SK-MEL-5 (cell line): ENCODE measurements at places on chromosomes 12 and 14.

DNA sequence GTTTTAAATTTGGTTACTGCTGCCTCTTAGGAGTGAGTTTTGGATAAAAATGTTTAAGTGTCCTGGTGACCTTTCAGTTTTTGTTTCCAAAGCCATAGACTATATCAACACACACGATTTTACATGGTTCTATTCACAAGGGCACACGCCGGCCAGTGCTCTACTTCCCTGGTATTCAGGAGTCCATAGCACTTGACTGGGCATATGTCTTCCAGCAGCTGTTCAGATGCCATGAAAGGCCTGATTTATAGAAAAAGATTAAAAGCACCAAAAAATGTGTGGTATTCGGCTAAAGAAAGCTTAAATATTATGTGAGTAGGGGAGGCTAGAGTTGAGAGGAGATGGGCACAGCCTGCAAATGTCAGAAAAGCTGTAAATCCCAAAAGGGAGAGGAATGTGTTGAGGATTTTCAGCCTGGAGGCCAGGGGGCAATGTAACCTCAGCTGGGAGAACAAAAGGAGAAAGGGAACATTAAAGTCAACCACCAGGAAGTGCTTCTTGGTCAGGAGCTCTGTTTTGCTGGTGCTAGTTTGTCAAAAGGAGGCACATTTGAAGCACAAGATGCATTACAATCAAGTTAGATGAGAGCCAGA, 478.4 kb downstream of the RAD51B start:
- peak; percentile 59 for DNase-seq

DNA sequence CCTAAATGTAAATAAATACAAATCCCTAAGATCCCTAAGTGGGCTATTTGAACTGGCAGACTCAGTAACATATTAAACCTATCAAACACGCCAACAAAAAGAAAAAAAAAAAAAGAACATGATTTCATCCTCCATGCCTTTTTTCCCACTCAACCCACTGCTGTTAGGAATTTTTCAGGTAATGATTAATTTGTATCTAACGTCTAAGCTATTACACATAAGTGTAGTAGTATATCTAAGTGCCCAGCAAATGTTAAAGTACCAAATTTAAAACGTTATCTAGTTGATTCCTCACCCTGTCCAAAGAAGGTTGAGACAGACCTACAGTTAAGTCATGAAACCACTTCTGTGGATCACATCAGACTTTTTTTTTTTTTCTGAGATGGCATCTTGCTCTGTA, 16.4 kb upstream of the ARID4A start:
- DNase-seq = no peak

- DNase-seq = no peak
Observed at GRCh38 chr14:103563226-103563620, 463 bp downstream of the COA8 start.

DNA sequence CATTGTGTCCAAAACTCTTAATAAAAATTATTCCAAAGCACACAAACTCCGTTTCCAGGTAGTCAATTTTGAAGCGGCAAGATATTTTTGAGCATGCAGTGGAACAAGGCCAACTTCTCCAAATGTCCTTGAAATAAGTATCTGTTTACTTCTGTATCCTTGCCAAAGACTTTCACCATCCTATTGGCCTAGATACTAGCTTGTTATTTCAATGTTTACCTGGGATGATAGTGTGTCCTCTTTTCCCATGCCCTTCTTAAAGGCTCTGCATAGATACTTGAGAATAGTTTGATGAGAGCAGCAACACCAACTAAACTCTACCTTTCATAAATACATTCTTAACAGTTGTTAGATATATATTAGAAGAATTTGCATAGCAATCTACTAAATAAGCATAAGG, 160.9 kb downstream of the KCNC2 start:
- no peak for DNase-seq

DNA sequence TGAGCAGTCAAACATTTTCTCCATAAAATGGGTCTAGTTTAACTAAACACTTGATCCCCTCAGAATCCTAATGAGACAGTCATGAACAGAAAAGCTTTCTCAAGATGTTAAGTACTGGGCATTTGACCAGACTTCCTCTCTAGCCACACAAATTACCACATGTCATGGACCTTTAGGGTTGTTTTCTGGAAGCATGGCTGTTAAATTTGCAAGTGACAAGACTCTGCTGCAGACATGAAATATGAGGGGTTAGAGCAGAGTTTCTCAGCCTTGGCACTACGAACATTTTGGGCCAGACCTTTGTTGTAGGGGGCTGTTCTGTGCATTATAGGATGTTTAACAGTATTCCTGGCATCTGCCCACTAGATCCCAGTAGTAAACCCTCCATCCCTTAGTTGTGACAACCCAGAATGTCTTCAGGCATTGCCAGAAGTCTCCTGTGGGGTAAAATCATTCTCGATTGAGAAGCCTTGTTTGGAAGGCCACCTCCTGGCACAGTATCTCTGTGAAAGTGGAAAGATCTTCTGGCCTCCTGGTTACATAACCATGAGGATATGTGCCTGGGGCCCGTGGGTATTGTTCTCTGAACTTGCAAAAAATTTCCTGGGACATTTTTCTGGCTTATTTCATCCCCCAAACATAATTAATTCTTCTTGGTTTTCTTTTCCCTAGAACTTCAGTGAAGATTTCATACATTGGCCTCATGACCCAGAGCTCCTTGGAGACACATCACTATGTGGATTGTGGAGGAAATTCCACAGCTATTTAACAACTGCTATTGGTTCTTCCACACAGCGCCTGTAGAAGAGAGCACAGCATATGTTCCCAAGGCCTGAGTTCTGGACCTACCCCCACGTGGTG, 4.3 kb downstream of the TMEM106C start:
- DNase-seq = no peak

GRCh38 chr12:73361864-73362230, 1089.7 kb downstream of the TRHDE start:
- DNase-seq = no peak

- DNase-seq = no peak
Observed at GRCh38 chr12:109654357-109654756, 59.3 kb upstream of the FAM222A start.

DNA sequence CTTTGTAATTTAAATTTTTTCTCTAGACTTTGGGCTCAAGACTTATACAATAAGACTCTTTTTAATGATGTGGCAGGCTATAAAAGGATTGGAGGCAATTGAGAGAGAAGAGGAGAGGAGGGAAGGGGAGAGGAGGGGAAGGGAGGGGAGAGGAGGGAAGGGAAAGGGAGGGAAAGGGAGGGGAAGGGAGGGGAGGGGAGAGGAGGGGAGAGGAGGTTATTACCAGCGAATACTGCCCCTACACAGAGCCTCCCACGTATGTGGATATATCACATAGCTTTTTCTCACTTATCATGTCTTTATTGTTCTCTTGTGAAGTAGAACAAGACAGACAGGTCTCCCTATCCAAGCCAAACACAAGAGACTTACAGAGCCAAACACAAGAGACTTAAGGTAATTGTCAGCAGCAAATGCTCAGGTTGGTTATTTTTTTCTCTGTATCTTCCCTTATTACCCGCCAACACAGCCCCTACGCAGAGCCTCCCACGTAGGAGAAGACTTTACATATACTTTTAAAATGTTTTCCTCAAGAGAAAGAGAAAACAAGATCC, 63.1 kb downstream of the DRAM1 start:
- DNase-seq = no peak

- DNase-seq = no peak
Observed at GRCh38 chr14:64919618-64920017, 5.4 kb downstream of the CHURC1 start.

DNA sequence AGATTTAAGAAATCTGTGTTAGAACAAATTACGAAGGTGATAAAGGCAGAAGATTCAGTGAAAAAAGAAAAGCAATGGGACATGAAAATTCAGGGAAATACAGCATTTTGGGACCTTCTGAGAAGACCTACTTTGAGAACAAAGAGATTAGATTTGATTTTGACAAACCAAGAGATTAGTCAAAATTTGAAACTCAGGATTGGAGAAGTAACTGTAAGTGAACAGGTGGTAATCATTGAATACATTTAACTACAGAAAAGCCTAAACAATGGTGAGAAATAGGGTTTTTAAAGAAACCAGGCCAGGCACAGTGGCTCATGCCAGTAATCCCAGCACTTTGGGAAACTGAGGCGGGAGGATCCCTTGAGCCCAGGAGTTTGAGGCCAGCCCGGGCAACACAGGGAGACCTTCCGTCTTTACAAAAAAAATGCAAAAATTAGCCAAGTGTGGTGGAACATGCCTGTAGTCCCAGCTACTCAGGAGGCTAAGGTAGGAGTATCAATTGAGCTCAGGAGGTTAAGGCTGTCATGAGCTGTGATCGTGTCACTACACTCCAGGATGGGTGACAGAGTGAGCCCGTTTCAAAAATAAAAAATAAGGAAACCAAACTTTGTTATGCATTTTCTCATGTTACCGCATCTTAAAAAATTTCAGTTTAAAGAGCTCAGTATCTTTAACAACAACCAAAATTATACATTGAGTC, 8.9 kb upstream of the SAV1 start:
- no peak for DNase-seq

DNA sequence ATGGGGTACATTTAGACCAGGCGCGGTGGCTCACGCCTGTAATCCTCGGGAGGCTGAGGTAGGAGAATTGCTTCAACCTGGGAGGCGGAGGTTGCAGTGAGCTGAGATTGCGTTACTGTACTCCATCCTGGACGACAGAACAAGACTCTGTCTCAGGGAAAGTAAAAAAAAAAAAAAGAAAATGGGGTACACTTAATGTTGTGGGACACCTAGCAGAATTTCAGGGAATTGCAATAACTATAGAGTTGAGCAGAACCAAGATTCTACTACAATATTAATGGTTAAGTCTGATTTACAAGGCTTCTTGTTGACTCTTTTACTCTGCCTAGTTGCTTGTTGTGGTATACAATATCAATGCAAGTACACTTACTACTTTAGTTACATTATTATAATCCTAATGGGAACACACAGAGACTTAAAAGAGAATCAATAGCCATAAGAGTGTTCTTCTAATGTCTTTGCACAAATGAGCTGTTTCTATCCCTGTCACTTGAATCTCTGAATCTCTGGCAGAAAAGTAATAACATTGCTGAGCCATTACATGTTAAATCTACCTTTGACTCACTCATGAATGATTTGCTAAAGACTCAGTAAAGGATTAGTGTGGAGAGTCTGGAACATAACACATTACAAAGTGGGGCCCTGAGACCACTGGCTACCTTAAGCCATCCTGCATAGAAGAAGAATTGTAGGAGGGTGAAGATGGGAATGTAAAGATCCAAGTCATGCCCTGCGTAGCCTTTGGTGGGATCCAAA, 22.7 kb downstream of the BEST3 start:
- no peak for DNase-seq

GRCh38 chr14:61925043-61925442, 162.8 kb downstream of the SNAPC1 start:
- peak; percentile 56 for DNase-seq

- DNase-seq = peak; percentile 34
Observed at GRCh38 chr12:82740129-82741000, 53.7 kb downstream of the TMTC2 start.

- no peak for DNase-seq
Observed at GRCh38 chr14:90756755-90757345, 59.4 kb downstream of the TTC7B start.

DNA sequence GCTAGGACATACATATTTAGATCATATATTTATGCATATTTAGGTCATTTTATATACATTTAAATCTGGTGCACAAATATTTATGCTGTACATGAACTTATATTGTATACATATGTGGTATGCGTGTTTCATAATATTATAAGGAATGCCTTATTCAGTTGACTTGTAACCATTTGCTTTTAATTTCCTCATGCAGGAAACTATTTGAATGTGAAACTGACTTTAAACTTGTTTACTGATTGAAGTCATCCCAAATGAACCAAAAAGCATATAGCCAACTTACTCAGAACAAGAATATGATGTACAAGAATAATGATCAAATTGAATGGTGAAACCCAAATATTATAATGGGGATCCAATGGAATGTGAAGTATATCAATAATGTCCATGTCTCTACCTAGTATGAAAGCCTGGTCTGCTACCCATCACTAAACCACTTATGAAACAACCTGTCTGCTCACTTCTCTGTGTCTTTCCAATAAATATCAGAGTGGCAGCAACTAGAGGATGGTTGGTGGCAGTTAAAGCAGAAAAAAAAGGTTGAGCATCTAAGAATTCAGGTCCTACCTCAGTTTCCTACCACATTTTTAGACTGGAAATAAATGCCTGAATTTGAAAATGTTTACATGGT, 38.3 kb downstream of the RPS6KA5 start:
- DNase-seq = no peak

- no peak for DNase-seq
Observed at GRCh38 chr14:102940729-102941362, 18.4 kb downstream of the AMN start.
